Stimulated activated naive CD4-positive, alpha-beta T cell treated with Interleukin-2 at 50 U/mL for 16 hours (primary cell): ENCODE measurements at places on chromosomes 6 and 20.

DNA sequence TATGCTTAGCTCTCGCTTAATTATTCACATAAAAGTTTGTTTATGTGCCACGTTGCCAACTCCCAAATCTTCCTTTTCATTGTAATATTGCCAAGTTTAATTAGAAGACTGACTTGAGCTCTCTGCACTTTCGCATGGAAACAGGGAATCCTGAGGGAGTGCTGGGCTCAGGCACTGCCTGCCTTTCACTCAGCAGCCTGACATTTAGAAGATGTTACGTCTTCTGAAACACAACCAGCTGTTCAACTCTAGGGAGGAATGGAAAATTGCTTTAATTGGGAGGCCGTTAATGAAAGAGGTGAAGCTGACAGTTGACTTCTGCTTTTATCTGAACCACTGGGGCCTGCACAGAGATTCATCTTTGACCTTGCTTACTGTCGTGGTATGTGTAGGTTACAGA is 77.4 kb upstream of the MTHFD1L start:
- DNase-seq = no peak

DNA sequence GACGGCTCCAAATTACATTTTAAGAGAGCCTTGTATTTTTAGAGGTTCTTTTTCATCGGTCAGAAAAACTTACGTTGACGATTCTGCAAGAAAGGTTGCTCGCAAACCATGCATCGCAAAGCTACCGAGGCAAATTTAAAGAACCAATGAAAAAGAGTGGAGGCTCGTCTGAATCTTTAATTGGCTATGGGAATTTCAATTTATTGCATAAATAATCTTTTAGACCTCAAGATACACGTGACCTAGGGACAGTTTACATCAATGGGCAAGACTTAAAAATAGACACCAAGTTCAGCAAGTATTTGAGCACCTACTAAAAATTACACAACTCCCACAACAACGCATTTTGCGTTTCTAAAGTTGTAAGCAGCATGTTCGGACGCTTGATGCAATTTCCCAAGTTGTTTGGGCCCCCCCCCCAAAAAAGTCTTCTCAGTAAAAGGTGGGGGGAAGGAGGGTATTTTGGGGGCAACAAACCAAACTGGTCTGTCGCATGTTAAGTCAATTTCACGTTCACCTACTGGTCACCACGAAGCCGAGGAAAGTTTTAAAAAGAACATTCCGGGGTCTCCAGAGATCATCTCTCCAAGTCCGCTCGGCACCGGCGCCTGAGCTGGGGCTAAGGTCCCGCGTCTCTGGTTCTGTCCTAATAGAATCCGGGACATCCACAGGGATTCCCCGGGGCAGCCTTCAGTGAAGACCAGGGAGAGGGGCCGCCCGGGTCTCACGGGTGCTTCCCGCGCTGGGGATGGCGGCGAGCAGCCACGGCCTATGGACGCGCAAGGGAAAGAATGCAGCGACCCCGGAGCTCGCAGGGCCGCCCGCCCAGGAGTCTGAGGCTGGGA is 851 bp downstream of the SNX5 start:
- no peak for DNase-seq

DNA sequence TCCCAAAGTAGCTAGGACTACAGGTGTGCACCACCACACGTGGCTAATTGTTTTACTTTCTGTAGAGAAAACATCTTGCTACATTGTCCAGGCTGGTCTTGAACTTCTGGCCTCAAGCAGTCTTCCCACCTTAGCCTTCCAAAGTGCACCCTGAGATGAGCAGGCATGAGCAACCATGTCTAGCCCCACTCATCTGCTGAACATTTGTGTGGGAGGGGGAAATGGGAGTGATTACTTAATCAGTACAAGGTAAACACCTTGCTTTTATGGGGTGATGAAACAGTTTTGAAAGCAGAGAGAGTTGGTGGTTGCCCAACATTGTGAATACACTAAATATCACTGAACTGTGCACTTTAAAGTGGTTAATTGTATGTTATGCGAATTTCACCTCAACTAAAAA is 5.3 kb downstream of the APMAP start:
- peak; percentile 9 for DNase-seq

- no peak for DNase-seq
Observed at GRCh38 chr6:112415366-112415765, 68.2 kb downstream of the RFPL4B start.

DNA sequence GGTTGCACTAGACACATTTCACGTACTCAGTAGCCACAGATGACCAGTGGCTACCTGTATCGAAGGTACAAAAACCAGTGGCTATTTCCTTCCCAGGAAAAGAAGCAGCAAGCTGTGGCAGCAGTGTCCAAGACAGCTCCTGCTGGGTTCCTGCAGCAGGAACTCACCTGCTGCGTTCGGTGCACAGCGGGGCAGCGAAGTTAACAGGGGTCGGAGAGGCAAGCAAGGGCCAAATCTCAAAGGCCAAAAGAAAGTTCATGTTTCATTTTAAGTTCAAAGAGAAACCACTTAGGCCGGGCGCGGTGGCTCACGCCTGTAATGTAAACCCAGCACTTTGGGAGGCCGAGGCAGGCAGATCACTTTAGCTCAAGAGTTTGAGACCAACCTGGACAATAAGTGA is 26.9 kb downstream of the ASIP start:
- no peak for DNase-seq
